Activated naive CD8-positive, alpha-beta T cell treated with anti-CD3 and anti-CD28 coated beads, Interleukin-2, amount 10 ng/mL, durations not matched to agents 7 days and 5 days (primary cell): ENCODE measurements at places on chromosomes 5 and 9. TPM values are rescaled to one million over a fixed set of nuclear protein-coding genes. Genes with fewer than 3 reads are reported as not detected.

GRCh38 chr5:172770374-172770674, 671 bp downstream of the DUSP1 start:
- peak overlapping the region; percentile 89 for H3K4me3 ChIP-seq
- H3K4me1 ChIP-seq: peaks cover 33% of the 10 kb centered on the region
- H3K36me3 ChIP-seq: peaks cover 14% of the 10 kb centered on the region
- DNase-seq: no peak

DNA sequence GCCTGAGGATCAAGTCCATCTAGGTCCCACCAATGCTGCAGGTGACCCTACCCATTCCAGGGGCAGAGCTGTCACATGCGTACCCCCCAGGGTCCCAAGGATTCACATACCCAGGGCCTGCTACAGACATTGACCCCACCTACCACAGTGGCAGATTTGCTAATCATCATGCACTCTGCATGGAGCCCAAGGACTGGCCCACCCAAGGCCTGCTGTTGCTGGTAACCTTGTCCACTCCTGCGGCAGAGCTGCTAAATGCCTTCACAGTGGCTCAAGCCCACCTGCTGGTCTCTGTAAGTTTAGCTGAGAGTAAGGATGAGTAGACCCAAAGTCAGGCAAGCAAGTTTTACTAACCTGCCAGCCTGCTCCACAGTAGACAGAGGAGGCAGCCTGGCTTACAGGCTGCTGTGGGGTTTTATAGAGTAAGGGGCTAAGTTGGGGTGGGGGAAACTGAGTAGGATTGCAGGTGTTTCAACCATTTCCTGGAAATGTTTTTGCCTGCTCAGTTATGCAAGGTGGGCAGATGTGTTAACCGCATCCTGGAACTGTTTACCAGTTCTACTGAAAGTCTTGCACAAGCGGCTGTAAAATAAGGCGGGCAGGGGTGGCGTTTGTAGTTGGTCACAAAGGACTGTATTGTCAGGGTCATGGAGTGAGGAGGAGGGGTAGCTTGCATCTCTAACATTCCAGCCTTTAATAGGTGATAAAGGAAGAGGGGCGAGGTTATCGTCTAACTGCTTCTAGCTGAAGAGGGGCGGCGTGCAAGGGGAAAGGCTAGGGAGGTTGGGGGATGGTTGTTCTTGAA, 2163.5 kb upstream of the WWC1 start:
- no peaks in the 10 kb centered on the region for H3K27me3 ChIP-seq
- peaks cover 2% of the 10 kb centered on the region for H3K4me1 ChIP-seq
- no peak overlapping the region for H3K27ac ChIP-seq
- DNase-seq: no peak
- H3K4me3 ChIP-seq: no peak overlapping the region

GRCh38 chr5:73448463-73449136, at the start of gene FOXD1:
Gene FOXD1, minus strand, starts transcription at chr5:73448777. Its CDS starts 415 bp downstream, at chr5:73448362.
- peak within 1 kb of the TSS; percentile 68 for H3K27ac ChIP-seq
- peaks cover 84% of the 10 kb centered on the region for H3K27me3 ChIP-seq
- H3K36me3 ChIP-seq: peaks cover 3% of the 10 kb centered on the region
- peaks cover 14% of the 10 kb centered on the region for H3K4me1 ChIP-seq
- H3K4me3 ChIP-seq: peak within 1 kb of the TSS; percentile 77
- DNase-seq: peak; percentile 60

DNA sequence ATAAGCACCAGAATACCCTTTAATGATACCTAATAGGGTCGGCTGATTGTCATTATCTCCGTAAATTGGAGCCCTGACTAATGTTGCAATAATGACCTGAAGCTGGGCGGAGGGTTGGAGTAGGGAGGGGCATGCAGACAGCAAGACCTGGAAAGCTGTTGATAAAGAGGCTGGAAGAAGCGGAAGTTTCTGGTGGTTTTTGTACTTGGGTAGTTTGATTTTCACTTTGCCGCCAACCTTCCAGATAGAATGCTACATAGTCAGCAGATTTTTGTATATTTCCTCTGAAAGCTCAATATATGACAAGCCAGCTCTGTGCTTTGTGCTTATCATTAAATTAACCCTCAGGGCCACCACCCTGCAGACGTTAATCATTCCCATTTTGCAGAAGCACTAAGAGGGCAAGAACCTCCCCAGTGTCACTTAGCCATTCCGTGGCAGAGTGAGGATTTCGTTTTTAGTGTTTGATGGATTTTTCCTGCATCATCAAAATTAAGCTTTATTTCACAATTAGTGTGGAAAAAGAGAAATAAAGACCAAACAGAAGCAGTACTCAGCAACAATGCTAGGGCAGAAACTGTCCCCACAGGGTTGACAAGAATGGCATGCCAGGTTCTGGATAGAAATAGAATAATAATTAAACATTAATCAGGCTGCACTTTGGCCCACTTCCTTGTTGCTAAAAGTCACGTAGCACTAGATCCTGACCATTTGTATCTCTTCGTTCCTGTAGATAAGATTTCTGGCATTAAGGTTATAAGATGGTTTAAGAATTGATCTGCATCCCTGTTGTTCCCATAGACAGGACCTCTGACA, 34.7 kb downstream of the DIRAS2 start:
- peaks cover 5% of the 10 kb centered on the region for H3K27me3 ChIP-seq
- no peaks in the 10 kb centered on the region for H3K36me3 ChIP-seq
- no peak overlapping the region for H3K27ac ChIP-seq
- H3K4me3 ChIP-seq: no peak overlapping the region
- H3K4me1 ChIP-seq: no peaks in the 10 kb centered on the region

DNA sequence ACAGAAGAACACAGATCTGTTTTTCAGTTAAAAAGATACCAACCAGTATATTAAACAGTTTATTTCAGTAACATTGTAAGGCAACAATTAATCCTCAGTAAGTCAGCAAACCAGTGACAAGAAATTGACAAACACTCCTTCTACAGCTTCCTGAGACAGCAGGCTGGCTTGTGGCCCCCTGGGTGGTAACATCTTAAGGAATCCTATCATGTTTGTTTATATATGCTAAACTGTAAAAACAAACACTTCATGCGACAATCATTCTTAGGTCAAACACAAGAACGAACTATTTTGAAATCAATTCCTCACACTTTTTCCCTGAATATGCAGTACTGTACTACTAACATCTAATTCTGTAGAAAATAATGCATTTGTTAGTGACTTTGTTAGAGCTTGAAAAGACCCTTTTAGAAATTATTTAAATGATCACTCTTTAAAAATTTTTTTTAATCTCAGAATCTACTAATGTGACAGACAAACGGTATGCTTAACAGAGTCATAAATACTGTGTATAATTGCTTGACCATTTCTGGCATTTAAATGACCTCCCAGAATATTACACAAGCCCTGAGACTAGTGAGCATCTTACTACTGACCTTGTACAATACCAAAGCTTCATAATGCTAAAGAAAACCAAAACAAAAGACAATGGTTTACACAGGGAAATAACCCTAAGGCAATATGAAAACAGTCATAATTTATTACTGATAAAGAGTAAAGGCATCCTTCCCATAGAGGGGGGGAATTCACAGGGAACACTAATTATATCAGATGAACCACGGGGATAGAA, 48.2 kb downstream of the ERMP1 start:
- no peak overlapping the region for H3K27ac ChIP-seq
- H3K4me1 ChIP-seq: no peaks in the 10 kb centered on the region
- no peak overlapping the region for H3K4me3 ChIP-seq
- no peaks in the 10 kb centered on the region for H3K27me3 ChIP-seq

DNA sequence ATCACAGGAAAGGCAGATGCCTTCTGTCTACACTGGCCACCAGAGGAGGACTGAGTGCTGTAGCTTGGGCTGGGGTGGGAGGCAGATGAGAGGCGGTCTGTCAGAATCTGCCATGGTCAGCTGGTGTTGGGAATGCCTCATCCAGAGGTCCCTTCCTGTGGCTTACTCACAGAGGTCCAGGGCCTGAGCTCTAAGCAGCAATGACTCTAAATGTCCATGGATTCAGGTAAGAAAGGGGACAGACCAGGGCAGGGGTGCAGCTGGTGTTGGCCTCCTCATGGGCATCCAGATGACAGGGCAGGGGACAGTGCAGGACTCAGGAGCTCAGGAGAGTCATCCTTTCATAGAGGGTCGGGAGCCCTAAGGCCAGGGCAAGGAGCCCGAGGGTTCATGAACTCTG, 165.0 kb downstream of the ICE1 start:
- H3K27ac ChIP-seq: no peak overlapping the region
- no peaks in the 10 kb centered on the region for H3K4me1 ChIP-seq
- H3K4me3 ChIP-seq: no peak overlapping the region
- DNase-seq: no peak
- no peaks in the 10 kb centered on the region for H3K36me3 ChIP-seq

Gene ENTPD2
- not detected for total RNA-seq

Gene DMXL1
- total RNA-seq: 40.7 TPM

Gene PDE8B
- total RNA-seq: 0.19 TPM
